ENCODE measurements at places on chromosomes 7 and 10.

GRCh38 chr7:154568346-154568745 lies 434.6 kb downstream of the PAXIP1 start:
- DNase-seq = no peak

GRCh38 chr10:100688201-100688600 lies 57.2 kb upstream of the PAX2 start:
- DNase-seq = no peak

DNA sequence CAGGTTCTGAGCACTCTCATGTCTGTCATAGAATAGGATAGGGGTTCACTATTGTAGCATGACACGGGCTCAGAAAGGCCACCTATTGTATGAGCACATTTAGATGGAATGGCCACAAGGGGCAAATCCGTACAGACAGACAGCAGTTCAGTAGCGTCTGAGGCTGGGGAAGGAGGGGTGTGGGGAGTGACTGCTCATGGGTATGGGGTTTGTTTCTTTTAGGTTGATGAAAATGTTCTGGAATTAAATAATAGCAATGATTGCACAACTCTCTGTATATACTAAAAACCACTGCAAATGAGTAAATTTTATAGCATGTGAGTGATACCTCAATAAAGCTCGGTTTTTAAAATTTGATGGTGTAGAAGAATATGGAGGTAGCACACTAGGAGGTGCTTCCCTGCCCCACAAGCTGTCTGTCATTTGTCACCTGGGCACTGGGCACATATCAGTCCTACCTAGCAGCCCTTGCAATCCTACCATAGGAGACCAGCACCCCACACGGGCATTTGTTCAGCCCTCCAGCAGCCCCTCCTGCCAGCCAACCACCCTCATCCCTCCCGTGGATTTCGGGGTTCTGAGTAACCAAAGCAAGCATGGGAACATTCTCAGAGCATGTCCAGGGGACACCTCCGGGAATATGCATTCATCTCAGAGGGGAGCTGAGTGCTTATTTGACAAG lies 35.2 kb downstream of the KCNMA1 start:
- no peak for DNase-seq

DNA sequence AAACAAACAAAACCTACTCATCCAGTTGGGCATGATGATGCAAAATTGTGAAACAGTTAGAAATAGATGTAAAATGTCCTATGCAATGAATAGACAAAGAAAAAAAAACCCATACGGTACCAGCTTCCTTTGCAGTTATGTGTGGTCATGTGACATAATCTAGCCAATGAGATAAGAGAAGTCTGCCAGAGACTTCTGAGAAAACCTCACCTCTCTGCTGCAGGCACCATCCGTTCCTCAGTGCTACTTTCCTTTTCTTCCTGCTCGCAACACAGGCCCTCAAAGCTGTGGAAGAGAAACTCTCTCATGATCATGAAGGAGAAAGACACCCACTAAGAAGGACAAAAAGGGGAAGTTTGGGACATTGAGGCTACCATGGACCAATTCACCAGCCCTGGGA lies 76.8 kb upstream of the CARD11 start:
- no peak for DNase-seq

- peak; percentile 2 for DNase-seq
These were observed 439 bp downstream of the IQUB start for GRCh38 chr7:123533929-123534382.

- no peak for DNase-seq
These were observed 249.8 kb upstream of the PPP2R2D start for GRCh38 chr10:131650771-131651673.

GRCh38 chr10:74322565-74322964 lies 171.5 kb downstream of the ADK start:
- no peak for DNase-seq

DNA sequence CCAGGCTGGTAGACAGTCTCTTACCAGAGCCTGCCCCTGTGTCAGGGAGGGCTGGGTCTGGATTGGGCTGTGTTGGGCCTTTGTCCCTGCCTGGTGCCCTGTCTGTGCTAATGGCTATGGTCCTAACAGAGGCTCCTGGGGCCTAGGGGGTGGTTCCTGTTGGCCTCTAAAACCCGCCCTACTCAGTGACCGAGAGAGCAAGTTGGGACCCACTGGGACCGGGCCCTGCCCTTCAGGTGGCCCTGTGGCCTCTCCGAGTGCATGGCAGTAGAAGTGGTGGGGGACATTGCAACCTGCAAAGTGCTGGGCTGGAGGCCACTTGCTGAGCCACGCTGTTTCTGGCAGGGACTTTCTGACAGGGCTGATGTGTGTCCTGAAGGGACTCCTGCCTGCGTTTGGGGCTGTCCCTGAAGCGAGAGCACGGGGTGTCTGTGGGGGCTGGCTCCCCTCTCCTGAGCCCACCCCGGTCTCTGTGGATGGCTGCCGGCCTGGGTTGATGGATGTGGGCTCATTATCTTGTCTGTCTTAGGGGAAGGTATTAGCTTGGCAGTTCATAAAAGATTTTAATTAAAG lies 56.2 kb downstream of the GLRX3 start:
- DNase-seq = no peak

DNA sequence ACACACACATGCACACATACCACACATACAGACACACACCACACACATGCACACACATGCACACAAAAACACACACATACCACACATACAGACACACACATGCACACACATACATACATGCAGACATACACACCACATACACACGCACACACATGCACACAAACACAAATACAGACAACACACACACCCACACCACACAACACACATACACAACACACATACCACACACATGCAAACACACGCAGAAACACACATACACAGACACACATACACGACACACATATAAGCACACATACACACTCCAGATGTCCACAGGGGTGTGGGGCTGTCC lies 60.1 kb upstream of the PPP2R2D start:
- DNase-seq = no peak

DNA sequence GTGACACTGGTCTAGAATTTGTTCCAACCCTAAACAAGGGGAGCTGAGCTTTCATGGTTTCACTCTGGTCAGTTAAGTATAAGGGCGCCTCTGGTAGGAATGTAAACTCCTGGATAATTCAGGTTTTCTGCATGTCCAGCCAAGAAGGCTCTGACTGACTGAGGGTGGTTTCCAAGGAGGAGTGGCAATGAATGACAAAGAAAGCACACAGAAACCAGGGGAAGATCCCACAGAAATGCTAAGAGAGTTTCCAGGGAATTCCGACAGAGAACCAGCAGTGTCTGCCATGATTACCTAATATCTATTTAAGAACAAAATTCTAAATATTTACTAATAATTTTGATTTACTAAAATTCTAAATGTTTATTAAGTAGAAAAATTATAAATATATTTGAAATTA lies 27.3 kb upstream of the NRG3 start:
- no peak for DNase-seq

- no peak for DNase-seq
These were observed 51.5 kb downstream of the PFKFB3 start for GRCh38 chr10:6254201-6254600.
